Cortex of kidney (tissue), 1 donor: ENCODE measurements at places on chromosomes 5 and 9.

GRCh38 chr5:173888473-173889131 lies 453 bp downstream of the CPEB4 start:
- DNase-seq: no peak

DNA sequence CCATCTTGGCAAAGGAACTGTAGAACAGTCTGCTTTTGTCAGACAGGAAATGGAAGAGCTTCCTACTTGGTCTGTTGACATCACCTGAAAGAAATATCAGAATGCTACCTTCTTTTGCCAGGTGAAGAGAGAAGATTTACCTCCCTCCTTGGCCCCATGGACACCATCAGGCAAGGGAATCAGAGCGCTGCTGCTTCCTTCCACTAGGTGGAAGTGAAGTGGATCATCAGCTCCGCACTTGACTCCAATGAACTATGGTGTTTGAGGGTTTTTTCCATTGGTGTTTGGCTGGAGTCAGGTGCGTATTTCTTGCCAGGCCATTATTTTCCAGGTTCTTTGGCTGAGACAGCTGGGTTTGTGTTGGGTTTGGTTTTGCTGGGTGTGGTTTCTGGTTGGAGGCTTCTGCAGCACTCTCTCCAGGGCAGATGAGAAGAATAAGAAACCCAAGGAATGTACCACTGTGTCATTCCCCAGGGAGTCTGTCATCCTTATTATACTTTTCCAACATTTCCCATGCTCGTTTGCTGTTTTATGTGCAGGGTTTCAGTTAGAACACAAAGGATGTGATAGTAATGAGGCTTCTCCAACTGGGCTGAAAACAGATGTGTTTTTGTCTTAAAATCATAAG lies 12.4 kb downstream of the SPATA31E1 start:
- DNase-seq: no peak

GRCh38 chr9:37229882-37230482 lies 109.6 kb downstream of the ZCCHC7 start:
- no peak for DNase-seq

- no peak for DNase-seq
These were observed at the start of gene TOR1A for GRCh38 chr9:129823935-129824601. Gene TOR1A, minus strand, starts transcription at chr9:129824136. Its CDS starts 51 bp downstream, at chr9:129824085.

- DNase-seq: no peak
These were observed 30.7 kb upstream of the PTGS1 start for GRCh38 chr9:122340161-122340560.

GRCh38 chr5:34699155-34700077 lies 43.3 kb downstream of the RAI14 start:
- no peak for DNase-seq

- no peak for DNase-seq
These were observed 68.6 kb upstream of the CKMT2 start for GRCh38 chr5:81164476-81164875.

- no peak for DNase-seq
These were observed 129.6 kb upstream of the CNTLN start for GRCh38 chr9:17005056-17005823.

DNA sequence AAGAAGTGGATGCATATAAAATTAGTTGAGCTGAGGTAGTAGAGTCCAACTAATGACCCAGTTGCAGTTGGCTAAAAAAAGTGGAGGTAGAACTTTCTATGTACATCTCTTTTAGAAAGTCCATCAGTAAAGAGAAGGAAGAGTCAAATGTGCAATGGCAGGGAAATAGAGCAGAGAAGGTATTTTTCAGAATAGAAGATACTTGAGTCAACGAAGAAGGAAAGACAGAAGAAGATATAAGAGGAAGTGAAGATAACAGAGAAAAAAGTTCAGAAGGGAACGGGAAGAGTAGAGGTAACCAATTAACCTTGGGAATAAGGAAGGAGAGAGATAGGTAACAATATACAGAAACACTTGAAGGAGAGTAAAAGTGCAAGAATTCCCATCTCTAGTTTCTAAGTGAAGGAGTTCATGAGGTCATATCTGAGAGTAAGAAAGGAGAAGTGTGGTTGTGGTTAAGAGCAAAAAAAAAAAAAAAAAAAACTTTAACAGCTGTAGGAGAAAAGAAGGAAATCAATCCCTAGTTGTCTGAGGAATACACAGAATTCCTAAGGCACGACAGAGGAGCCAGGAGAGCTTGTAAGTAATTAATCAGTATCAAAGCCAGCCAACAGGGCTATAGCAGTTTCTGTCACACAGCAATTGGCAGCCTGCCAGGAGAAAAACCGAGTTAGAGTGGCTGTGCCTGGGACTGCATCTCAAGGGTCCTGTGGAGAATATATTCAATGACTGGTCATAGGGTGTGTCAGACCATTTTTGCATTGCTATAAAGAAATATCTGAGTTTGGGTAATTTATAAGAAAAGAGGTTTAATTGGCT lies 61.0 kb downstream of the ARL15 start:
- no peak for DNase-seq

DNA sequence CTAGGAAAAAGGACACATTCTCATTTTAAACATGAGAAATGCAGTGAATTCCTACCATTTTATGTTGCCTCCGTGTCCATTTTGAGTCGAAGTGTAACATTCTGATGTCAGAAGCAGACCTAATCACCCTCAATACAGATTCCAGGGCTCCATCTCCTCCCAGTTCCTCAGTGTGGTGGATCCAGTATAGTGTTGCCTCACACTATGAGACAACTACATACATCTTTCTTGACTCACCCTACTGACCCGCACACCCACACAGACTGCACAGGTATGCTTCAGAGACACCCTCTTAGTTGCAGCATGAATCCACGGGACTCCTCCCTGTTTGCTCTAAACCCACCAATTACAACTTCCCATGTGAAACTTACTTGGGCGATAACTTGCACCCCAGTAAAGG lies 564.9 kb downstream of the SEMA5A start:
- DNase-seq: no peak

GRCh38 chr5:151239237-151239861 lies 13.6 kb upstream of the GM2A start:
- no peak for DNase-seq

GRCh38 chr5:79931409-79931808 lies 59.7 kb downstream of the MTX3 start:
- DNase-seq: no peak

DNA sequence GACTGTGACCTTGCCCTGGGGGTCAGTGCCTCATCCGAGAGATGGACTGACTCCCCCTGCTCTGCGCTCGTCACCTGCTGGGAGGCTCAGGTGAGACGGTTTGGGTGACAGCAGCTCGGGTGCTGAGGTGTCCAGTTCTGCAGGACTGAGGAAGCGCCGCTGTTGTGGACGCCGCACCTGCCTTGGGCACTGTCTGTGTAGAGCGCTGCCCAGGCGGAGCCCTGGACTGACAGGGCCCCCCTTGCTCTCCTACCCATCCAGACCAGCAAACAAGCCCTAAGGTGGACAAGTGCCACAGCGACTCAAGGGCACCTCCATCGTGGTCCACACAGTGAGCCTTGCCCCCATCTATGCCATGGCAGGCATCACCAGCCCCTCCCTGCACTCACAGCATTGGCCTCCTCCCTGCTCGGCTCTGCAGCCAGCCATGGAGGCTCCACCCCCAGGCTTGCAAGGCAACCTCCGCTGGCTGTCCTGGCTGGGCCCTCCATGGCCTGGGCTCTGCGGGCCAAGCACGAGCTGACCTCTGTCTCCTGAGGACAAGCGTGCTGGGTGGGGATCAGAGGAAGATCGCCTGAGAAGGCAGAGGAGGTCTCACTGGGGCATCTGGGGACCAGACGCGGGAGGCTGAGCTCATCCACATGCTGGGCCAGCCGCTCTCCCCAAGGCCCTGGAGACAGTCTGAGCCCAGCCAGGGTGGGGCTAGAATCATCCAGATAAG lies 87.1 kb upstream of the COL5A1 start:
- DNase-seq: no peak

DNA sequence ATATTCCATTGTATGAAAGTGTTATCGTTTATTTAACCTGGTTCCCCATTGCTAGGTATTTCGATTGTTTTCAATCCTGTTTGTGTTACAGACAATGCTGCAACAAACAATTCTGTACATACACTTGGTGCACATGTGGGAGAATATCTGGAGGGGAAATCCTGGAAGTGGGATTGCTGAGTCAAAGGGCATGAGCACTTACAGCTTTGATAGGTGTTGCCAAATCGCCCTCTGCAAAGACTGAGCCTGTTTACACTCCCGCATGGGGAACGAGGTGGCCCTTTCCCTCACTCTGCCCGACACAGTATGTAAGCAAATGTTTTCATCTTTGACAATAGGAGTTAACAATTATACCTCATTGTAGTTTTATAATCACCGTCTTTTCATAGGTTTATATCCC lies 66.2 kb downstream of the PDE6A start:
- no peak for DNase-seq

DNA sequence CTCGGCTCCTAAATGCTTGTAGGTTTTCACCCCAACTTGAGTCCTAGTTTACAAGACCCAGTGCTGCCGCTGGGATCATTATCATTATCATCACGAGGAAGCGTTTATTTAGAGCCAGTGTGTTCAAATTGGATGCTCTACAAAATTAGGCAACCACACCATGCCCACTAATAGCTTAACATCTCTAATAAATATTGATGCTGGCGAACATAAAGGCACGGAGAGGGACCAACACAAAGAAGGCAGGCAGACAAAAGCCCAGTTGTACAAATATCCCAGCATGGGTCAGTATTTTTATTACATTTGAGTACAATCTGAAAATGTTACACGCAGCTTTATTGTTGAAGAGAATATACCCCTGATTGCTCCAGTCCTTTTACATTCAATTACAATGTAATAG lies 4.7 kb downstream of the CFAP77 start:
- DNase-seq: no peak

DNA sequence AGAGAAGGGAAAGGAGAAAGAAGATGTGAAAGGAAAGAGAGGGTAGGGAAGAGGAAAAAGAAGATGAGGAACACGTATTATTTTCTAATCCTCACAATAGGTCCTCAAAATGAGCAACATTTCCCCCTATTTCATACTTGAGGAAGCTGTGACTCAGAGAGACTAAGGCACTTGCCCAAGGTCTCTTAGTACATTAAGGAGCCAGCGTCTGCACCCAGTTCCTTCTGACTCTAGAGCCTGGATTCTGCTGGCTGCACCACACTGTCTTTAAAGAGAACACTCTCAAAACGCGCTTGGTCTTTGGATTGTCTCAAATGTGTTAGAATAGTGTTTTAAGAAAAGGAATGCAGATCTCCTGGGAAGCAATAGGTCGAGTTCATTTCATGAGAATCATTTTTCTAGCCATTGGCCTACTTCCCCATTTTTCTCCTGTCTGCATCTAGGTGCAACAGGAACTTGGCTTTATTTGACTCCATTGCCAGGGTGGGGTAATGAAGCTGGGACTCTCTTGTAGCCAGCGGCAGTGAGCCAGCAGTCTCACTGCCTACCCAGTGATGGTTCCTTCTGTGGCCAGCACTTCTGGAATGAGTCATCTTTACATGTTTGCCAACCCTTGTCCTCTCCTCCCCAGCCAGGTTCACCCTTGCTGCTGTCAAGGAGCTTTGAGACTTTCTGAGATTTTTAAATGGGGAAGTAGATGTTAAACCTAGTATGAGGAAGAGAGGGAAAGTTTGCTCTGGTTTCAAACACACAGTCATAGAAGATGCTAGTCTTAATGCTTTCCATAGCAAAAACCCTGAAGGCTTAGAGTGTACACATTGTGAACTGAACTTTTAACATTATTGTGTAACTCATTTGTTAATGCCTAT lies 82.7 kb downstream of the DOCK8 start:
- DNase-seq: no peak

DNA sequence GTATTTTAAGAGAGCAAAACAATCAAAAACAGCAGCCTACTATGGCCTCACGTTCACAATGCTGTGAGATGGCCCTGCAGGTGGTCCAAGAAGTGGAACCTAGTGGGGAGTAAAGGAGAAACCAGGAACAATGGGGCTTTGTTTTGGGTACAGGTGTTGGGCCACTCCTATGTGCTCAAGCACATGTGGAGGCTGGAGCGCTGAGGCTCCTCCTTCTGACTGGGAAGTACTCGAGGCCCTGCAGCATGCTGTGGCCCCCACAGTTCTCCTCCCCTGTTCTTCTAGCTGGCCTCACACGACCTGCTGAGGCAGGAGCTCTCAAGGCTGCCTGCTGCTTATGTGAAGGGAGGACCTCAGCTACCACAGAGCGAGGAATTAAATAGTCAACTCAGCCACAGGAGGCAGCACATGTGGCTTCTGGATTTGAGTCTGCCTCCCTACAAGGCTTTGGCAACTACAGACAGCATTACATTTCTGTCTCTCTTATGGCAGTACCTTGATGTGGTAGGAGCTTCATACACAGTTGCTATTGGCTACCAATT lies 482.3 kb downstream of the SPOCK1 start:
- no peak for DNase-seq

DNA sequence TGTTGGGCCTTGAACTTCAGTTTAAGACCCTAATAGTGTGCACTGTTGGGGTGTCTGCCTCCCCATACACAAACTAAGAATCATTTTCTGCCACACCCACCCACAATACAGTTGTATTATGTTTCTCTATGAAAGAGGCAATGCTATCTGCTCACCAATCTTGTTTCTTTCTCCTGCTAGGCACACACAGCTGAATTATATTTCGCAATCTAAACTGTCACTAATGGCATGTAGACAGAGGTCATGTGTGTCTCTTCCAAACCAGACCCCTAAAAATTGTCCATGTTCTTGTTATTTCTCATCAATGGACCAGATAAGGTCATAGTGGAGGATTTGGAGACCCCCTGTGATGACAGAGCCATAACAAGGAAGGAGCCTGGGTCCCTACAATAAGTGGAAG lies 57.3 kb downstream of the RIGI start:
- DNase-seq: no peak

DNA sequence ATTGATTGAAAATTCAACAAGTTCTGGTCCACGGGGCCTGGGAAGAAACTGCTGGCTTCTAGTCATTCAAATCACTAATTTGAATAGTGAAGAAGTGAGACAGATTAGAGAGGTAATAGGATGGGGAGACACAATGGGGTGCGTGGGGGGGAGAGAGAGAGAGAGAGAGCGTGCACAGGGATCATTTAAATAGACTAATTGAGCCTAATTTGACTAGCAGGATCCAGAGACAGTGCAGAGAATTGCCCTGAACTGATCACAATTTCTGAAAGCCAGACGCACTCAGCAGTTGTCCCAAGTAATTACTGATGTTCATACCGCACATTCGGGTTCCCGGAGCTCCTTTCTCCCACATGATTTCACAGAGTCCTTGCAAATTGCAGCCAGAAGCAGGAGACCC lies 50.3 kb upstream of the C5orf58 start:
- no peak for DNase-seq

- DNase-seq: no peak
These were observed 215.3 kb downstream of the NFIB start for GRCh38 chr9:14098486-14099180.

DNA sequence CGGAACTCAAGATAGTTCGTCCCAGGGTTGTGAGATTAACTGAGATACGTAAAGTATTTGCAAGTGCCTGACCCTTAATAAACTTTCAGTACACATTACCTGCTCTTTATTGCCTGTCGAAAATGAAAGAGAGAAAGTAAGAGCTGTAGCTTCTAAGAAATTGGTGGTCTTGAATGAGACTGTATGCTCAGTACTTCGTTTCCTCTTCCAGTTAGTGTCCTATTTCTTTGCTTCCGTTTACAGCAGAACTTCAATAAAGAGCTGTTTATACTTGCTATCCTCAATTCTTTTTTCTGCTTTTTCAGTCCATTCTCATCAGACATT lies 534 bp downstream of the SRFBP1 start:
- no peak for DNase-seq
